Muscle of leg (tissue), 16 donors: ENCODE measurements at places on chromosomes 16 and 17. TPM values are rescaled to one million over a fixed set of nuclear protein-coding genes. Genes with fewer than 3 reads are reported as not detected.
A peak's percentile ranks its signal among the peaks of the same experiment; 100 is the strongest.

The KRT32 gene
- polyA plus RNA-seq, result not detected

DNA sequence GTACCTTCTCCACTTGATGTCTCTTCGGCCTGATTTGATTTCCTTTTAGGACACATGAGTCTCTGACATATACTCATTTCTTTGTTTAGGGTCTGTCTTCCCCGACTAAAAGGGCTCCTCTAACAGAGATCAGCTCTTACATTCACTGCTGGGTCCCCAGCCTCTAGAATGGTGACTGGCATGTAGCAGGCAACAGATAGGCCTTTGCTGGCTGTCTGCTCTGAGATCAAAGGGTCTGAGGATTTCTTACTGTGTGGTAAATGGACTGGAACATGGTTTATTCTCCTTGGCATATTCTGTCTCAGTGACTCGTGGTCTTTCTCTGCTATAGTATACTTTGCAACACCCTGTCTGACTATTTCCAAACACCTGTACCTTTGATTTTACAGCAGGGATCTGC is 16.7 kb downstream of the DNAAF1 start:
- no peak overlapping the region for H3K27ac ChIP-seq
- no peak for DNase-seq
- H3K4me1 ChIP-seq, result no peaks in the 10 kb centered on the region
- H3K36me3 ChIP-seq, result no peaks in the 10 kb centered on the region
- no peak overlapping the region for H3K4me3 ChIP-seq
- peaks cover 19% of the 10 kb centered on the region for H3K27me3 ChIP-seq

DNA sequence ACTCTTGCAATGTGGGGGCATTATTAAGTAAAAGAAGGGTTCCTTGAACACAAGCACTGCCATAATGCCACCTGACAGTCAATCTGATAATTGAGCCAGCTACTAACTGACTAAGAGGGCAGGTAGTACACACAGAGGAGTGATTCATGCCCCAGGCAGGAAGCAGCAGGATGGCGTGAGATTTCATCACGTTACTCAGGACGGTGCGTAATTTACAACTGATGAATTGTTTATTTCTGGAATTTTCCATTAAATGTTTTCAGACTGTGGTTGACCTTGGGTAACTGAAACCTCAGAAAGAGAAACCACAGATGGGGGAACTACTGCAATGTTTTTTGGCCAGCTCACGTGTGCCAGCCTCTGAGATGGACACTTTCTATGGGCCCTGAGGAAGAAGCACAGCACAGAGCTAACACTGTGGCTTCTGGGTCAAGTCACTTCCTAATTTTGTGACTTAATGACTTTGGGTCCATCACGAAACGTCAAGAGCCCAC is 46.7 kb downstream of the C17orf67 start:
- peak; percentile 42 for DNase-seq
- H3K36me3 ChIP-seq, result no peaks in the 10 kb centered on the region
- H3K27me3 ChIP-seq, result no peaks in the 10 kb centered on the region
- no peak overlapping the region for H3K4me3 ChIP-seq
- H3K27ac ChIP-seq, result no peak overlapping the region
- H3K4me1 ChIP-seq, result no peaks in the 10 kb centered on the region

DNA sequence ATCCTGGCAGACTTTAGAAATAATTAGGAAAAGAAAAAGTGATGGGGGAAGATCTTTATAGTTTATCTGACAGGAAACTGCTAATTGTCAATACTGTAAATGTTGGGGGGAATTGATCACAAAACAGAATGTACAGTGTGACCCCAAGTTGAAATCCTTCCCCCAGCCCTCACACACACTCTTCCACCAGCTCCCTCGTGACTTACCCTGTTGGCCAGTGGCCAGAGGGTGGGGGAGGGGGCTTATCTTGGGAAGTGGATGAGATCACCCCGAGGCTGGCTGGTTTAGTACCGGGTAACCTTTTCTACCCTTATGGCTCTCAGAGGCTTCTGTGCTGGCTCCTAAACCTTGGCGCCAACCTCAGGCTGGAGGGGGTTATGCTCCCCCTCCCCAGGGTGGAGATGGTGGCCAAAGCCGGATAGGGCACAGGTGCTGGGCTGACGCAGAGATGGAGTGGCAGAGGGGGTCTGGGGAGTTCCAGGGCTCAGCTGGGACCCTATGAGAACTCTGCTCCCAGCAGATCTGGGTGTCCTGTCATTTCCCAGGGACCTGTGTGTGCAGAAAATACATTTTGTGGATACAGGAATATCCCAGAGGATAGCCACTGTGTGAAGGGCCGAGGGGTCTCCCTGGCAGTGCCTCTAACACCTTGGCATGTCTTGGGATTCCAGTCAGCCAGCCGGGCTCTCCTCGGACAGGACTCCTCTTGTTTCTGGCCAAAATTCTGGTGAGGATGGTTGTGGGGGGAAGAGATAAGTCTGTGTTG is 18.6 kb downstream of the CDH16 start:
- H3K4me3 ChIP-seq, result no peak overlapping the region
- H3K27ac ChIP-seq, result peak overlapping the region; percentile 80
- DNase-seq, result peak; percentile 60
- H3K36me3 ChIP-seq, result no peaks in the 10 kb centered on the region

- no peaks in the 10 kb centered on the region for H3K27me3 ChIP-seq
- H3K4me1 ChIP-seq, result no peaks in the 10 kb centered on the region
- H3K27ac ChIP-seq, result no peak overlapping the region
- H3K36me3 ChIP-seq, result peaks cover 28% of the 10 kb centered on the region
Measured at GRCh38 chr16:82157836-82158235, 12.2 kb downstream of the MPHOSPH6 start.

The PABPN1L gene
- polyA plus RNA-seq, result not detected

DNA sequence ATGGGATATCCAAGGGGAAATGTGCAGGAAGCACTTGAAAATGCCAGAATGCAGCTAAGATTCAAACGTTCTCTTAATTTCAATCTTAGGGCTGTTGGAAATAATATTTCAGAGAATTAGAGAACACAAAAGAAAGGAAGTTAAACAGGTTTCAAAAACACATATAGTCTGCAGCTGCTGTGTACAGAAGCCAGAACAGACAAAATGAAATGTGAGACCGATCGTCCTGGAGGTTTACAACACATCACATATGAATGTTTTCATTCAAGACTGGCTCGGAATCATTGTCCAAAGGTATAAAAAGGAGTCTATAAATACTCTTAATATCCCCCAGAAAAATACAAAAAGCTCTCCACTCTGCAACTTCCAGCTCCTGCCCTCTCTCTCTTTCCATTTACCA is 14.3 kb downstream of the CYTH1 start:
- peak; percentile 46 for DNase-seq
- peaks cover 37% of the 10 kb centered on the region for H3K4me1 ChIP-seq
- H3K27me3 ChIP-seq, result no peaks in the 10 kb centered on the region
- peak overlapping the region; percentile 49 for H3K27ac ChIP-seq

- no peak for DNase-seq
- no peak overlapping the region for H3K27ac ChIP-seq
- H3K4me1 ChIP-seq, result peaks cover 8% of the 10 kb centered on the region
- H3K36me3 ChIP-seq, result no peaks in the 10 kb centered on the region
Measured at GRCh38 chr16:25692742-25693508, 1.2 kb downstream of the HS3ST4 start.

The MT1B gene
- polyA plus RNA-seq, result not detected

- peaks cover 61% of the 10 kb centered on the region for H3K4me1 ChIP-seq
- H3K27ac ChIP-seq, result peak overlapping the region; percentile 96
- no peaks in the 10 kb centered on the region for H3K27me3 ChIP-seq
- H3K36me3 ChIP-seq, result peaks cover 9% of the 10 kb centered on the region
Measured at GRCh38 chr17:29140631-29141513, 39.3 kb downstream of the MYO18A start.

The P2RX1 gene
- polyA plus RNA-seq, result 6.3 TPM

The KRT33B gene
- polyA plus RNA-seq, result 0.33 TPM

GRCh38 chr17:51120357-51120738 is 320 bp downstream of the SPAG9 start:
- peaks cover 13% of the 10 kb centered on the region for H3K4me1 ChIP-seq
- H3K27ac ChIP-seq, result peak overlapping the region; percentile 97
- H3K27me3 ChIP-seq, result no peaks in the 10 kb centered on the region

The KRT12 gene
- 0.14 TPM for polyA plus RNA-seq

The CD300LF gene
- 0.45 TPM for polyA plus RNA-seq

- H3K27me3 ChIP-seq, result peaks cover 6% of the 10 kb centered on the region
- no peak overlapping the region for H3K4me3 ChIP-seq
- no peak overlapping the region for H3K27ac ChIP-seq
- no peaks in the 10 kb centered on the region for H3K36me3 ChIP-seq
Measured at GRCh38 chr17:61331178-61331577, 68.5 kb upstream of the TBX2 start.

DNA sequence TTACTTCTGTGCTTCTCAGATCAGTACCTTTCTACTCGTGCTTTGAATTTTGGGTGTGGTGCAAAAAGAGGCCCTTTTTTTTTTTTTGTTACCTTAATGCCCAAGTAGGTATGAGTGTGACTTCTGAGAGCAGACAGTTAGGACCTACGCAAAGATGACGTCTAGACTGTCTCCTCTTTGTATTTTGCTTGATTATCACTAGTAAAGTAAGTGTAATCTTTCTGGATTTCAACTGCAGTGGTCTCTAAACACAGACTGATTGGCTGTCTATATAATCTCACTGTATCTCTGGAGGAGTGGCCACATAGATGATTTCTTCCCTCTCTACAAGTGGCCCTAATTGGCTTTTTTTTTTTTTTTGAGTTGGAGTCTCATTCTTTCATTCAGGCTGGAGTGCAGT is 11.5 kb upstream of the CDK5R1 start:
- H3K4me3 ChIP-seq, result no peak overlapping the region
- peaks cover 88% of the 10 kb centered on the region for H3K36me3 ChIP-seq
- H3K27me3 ChIP-seq, result no peaks in the 10 kb centered on the region
- H3K4me1 ChIP-seq, result no peaks in the 10 kb centered on the region

DNA sequence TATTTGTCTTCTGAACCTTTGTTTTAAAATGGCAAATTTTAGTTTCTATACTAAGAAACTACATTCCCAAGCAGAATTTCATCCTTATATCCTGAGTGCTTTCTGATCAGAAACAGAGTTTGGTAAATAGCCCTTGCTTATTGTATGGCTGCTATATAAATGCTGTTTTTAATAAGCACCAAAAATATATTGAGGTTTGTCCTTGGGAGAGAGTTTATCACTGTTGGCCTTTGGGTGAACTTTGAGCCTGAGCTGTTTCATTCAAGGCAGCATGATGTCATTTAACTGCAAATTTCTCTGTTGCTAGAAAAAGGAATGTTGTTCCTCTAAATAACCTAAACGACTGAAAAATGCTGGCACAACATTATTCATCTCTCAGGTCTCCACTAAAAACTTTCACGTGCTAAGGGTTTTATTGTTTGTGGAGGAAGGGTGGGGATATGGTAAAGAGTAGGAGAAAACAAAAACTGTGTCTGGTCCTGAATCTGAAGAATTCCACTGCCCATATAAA is 334.3 kb upstream of the TBX2 start:
- peak; percentile 83 for DNase-seq
- no peaks in the 10 kb centered on the region for H3K36me3 ChIP-seq
- H3K27me3 ChIP-seq, result no peaks in the 10 kb centered on the region
- H3K4me1 ChIP-seq, result no peaks in the 10 kb centered on the region
- no peak overlapping the region for H3K4me3 ChIP-seq

DNA sequence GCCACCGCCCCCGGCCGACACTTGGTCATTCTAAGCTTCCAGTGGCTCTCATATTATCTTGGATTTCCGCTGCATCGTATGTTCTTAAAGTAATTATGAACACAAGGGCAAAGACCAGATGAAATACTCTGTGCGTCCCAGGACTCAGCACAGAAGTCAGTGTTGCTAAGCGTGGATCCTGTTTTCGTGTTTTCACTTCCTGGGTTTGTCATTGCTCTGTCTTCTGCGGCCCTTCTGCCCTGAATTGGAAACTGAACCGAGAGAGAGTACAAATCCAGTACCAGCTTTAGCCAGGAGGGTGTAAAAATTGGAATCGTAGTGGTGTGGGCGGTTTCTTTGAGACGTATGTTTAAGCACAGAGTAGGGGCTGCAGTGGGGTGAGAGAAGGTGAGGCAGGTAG is 32.7 kb downstream of the DBNDD1 start:
- H3K36me3 ChIP-seq, result peaks cover 74% of the 10 kb centered on the region
- H3K4me1 ChIP-seq, result peaks cover 13% of the 10 kb centered on the region
- no peak overlapping the region for H3K27ac ChIP-seq
- H3K4me3 ChIP-seq, result no peak overlapping the region
- H3K27me3 ChIP-seq, result no peaks in the 10 kb centered on the region
- no peak for DNase-seq

GRCh38 chr16:21260870-21261791 is 17.0 kb downstream of the CRYM start:
- no peak overlapping the region for H3K27ac ChIP-seq
- H3K4me1 ChIP-seq, result no peaks in the 10 kb centered on the region
- H3K36me3 ChIP-seq, result no peaks in the 10 kb centered on the region
- no peaks in the 10 kb centered on the region for H3K27me3 ChIP-seq
- no peak overlapping the region for H3K4me3 ChIP-seq
- DNase-seq, result no peak
